Stimulated activated CD4-positive, alpha-beta T cell treated with anti-CD3 and anti-CD28 coated beads, Interleukin-12 subunit alpha, Interleukin-12 subunit beta, amount 100 ng/mL, for 24 hours (primary cell): ENCODE measurements at places on chromosomes 13 and 19.

GRCh38 chr19:12801466-12802266, at the start of the genes PRDX2 and THSD8:
PRDX2 (minus strand) TSS chr19:12801800; CDS start chr19:12801261, 539 bp downstream.
THSD8 (plus strand) TSS chr19:12802069; CDS start chr19:12802072, 3 bp downstream.
- DNase-seq: peak; percentile 73

- DNase-seq: no peak
Measured at GRCh38 chr19:369876-370275, 25.3 kb upstream of the MIER2 start.

DNA sequence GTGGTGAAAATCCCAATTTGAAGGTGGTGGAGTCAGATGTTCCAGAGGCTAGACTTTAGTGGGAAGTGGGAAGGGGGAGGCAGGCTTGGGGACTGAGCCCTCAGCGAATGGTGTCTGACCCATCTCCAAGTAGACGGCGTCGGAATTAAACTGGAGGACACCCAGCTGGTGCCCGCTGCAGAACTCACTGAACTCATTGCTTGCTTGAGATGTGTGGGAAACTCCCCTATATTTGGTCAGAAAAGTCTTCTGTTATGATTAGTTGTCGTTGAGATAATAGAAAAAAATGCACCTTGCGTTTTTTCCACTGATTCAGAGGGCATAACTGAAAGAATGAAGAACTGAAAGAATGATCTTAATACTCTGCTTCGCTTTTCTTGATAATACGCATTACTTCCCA, 871 bp upstream of the ZNF583 start:
- DNase-seq: no peak

- no peak for DNase-seq
Measured at GRCh38 chr13:85650613-85651012, 148.6 kb downstream of the SLITRK6 start.

DNA sequence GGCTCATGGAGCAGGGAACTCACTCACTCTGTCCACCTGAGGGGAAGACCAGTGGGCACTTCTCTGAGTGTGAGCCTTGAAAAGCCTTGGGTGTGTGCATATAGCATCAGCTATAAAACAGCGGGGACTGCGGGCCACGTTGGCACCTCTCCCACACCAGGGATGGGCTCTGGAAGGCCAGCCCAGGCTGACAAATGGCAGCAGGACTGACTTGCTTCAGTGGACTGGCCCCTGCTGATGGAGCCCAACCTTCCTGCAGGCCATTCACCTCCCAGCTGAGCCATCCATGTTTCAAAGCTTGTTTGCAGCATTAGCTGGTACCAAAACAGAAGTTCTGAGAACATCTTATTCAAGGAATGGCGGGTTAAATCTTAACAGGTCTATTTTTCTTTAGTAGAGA, 21.0 kb downstream of the TSHZ3 start:
- no peak for DNase-seq

DNA sequence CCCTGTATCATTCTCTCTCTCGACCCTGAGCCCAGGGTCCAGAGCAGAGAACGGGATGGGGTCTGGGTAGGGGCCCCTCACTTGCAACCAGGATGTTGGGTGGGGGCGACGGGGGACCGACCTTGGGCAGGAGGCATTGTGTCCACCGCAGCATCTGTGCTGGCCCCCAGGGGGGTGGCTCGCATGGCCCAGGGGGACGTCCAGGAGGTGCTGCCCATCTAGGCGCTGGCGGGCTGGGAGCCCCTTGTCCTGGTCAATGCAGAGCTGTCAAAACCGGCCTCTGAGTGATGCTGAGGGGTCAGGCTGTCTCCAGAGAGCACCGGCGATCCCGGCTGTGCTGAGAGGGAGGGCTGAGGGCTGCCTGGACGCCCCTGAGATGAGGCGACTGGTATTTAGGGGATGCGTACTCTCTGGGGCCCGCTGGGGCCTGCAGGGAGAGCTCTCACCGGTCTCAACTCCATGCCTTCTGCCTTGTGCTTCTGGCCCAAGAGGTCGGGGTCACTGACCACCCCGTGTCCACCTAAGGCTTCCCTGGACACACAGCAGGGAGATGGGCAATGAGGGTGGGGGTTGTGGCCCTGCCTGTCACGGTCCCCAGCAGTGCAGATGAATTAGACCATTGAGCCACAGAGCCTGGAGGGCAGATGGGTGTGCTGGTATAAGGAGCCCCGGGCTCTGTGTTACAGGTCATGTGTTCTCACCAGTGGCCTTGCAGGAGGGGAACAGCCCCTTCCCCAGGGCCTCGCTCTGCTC, 8.6 kb downstream of the RPS9 start:
- DNase-seq: no peak

GRCh38 chr13:67620665-67621064, 390.5 kb upstream of the PCDH9 start:
- DNase-seq: no peak
